Fibroblast of skin of left biceps (primary cell): ENCODE measurements at places on chromosomes 2 and 18.

DNA sequence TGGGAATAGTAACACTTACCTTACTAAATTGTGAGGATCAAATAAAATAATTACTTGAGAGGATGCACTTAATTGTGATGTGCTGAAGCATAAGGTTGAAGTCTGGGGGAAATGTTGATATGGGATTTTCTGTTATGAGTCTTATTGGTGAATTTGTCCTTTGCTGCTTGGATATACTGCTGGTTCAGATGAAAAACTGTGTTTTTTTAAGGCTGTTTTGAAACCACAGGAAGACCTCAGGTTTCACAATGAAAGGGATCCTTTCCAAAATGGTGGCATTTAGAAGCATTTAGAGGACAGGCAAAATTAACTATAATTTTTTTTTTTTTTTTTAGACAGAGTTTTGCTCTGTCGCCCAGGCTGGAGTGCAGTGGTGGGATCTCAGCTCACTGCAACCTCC lies 34.9 kb downstream of the SPATS2L start:
- DNase-seq, result no peak

- DNase-seq, result no peak
These were observed 43.5 kb downstream of the SCN1A start for GRCh38 chr2:166084301-166084700.

DNA sequence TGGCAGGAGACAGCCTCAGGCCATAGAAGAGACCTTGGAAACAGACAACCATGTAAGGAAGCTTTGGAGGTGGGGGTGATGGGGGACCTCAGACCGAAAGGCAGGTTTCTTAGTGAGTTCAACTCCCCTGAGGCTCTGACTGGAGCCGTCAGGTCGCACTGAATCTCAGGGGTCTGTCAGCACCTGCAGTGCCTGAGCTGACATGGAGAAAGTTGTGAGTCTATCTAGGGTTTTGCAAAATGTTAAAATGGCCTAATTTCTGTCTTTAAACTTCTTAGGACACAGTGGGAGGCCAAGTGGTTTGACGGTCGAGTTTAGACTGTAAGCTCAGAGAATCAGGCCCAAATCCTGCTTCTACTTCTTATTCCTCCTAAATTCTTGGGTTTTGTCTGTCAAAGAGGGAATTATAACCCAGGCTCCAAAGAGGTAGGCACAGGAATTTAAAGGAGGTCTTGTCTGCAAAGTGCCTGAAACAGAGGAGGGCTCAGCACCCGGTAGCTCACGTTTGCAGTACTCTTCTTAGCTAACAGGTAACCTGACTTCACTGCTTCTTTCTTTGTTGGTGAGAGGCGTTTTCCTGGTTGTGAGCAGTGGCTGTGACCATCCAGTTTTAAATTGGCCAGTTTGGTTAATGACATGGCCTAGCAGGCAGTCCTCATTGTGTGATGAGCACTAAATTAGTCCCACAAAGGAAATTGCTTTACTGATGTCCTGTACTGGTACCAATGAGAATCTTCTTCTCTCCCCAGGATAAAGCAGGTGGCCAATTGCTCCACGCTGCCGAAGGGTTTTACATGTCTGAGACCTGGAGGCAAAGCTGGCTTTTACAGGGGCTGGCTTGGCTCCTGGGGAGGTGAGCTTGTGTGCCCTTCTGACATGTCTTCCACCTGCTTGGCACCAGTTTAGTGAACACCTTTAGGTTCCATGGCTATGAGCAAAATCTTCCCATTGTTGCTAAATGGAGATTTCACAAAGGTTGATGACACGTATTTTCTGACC lies 95.7 kb downstream of the MYCN start:
- no peak for DNase-seq

GRCh38 chr2:239277401-239278085 lies 123.3 kb downstream of the HDAC4 start:
- DNase-seq, result no peak

DNA sequence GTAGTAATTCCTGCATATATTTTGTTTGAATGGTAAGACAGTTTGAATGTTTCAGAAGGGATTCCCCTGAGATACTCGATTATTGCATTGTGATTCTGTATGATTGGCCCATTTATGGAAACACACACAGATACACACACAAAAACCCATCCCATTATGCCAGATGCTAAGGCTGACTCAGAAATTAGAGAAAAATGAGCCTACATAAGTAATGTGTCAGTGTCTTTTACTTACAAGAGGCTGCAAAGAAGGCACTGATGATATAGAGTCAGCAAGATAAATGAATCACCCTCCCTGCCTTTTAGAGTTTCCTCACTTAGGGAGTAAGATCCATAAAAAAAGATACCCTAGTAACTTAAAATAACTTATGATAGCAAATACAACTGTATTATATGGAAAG lies 1481.1 kb upstream of the ACVR2A start:
- no peak for DNase-seq

- DNase-seq, result no peak
These were observed 2.3 kb downstream of the SLC9A2 start for GRCh38 chr2:102621630-102622029.

- DNase-seq, result no peak
These were observed 10.8 kb upstream of the TAF4B start for GRCh38 chr18:26215247-26215970.

DNA sequence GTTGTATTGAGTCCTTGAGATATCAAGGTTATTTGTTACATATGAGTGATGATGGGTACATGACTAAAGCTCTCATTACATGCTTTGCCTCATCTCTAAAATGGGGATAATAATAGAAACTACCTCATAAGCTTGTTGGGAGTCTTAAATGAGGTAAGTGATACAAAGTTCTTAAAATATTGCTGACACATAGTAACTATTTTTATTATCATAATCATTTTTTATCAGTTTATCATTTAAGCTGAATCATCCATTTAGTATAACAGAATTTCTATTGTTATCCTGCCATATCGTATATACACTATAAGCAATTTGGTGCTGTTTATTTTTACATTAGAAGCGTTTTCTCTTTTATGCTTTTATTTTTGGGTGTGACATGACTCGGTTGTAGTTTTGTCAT lies 871.1 kb downstream of the LRP1B start:
- no peak for DNase-seq

GRCh38 chr2:43201497-43201896 lies 24.9 kb downstream of the ZFP36L2 start:
- no peak for DNase-seq

- no peak for DNase-seq
These were observed 36.9 kb downstream of the UNC80 start for GRCh38 chr2:209808521-209808920.

GRCh38 chr2:235917506-235917905 lies 250.7 kb downstream of the GBX2 start:
- no peak for DNase-seq

- DNase-seq, result no peak
These were observed 664.9 kb downstream of the KCNJ3 start for GRCh38 chr2:155363349-155363888.

DNA sequence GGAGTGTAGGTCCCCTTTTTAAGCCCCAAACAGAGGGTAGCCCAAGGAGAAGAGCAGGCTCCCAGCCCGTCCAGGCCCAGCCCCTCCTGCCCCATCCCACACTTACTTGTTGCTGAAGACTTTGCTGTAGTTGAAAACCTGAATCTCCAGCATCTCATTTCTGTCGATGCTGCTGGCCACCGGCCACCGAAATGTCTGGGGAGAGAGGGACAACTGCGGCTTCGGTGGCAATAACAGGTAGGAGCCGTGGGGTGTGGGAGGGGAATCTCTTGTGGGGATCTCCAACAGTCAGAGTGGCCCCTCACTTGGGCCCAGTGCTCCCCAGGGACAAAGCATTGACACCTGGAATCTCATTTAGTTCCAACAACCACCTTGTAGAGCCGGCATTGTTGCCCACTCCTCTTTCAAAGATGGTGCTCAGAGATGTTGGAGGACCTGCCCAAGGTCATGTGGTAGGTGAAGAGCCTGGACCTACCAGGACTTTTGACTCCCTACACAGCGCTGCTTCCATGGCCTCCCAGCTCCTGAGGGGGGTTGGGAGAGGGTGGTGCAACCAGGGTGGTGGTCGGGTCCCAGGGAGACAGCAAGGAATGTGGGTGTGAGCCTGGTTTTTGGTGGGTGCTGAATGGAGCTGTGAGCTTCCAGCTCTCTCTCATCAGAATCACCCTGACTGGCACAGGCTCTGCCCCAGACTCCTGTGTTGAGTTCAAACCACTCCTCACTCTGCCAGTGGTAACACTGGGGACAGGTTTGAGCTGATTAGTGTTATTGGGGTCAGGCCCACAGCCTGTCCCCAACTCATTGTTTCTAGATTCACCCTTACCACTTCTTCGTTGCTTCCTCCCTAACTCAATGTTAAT lies 50.0 kb upstream of the OTOF start:
- DNase-seq, result no peak

DNA sequence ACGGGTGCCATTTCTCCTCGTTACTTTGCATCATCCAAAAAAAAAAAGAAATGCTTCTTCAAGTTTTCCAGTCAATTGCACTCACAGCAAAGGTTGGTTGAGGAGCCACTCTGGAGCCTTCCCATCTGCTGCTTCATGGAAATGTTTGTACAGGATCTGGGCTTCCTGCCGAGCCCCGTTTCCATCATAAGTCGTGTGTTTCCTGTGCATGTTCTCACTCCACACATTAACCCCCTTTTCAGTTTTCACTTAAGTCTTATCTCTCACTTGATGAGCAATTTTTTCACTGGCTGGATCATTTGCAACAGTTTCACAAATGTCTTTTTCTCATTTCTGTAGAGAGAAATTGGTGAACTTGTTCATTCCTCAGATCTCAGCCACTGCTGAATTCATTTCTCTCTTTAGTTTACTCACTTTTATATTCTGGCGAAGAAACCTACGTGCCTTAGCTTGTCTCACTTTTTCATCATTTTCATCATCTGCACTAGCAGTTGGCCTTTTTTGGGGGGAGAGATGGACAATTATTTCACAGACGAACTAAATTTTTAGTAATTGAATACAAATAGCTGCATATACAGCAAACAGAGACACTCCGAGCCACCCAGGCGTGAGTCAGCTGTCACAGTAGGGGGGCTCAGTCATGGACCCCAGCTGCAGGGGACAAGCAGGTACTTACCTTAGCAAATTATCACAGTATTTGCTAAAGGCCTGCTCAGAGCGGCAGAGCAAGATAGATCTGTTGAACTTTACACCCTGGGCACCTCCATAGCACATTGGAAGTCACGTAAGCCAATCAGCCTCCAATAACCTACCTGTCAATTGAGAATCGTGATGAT lies 750.8 kb upstream of the ID2 start:
- DNase-seq, result peak; percentile 49

- DNase-seq, result no peak
These were observed 170.3 kb upstream of the PXDN start for GRCh38 chr2:1914541-1915165.

- DNase-seq, result no peak
These were observed 48.6 kb downstream of the SMAD2 start for GRCh38 chr18:47881752-47882455.

DNA sequence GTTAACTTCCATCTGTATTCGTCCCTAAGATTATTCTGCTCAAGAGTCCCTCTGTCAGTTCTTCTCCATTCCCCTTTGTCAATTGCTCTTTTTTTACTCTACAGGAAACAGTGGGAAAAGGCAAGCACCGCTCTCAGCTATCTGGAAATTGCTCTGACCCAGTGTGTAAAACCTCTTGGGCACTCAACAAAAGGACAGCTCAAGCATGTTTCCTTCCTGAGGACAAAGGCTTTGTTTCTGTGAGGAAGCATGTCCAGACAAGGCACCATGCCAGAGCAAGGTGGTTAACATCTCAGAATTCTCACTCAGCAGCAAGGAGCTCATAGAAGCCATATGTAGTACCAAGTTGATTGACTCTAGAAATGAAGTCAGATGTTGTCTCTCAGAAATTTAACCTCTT lies 735.6 kb downstream of the TSN start:
- DNase-seq, result no peak
